ENCODE measurements at places on chromosomes 7 and 10.

- DNase-seq = no peak
Observed at GRCh38 chr10:101351017-101351416, 2.9 kb upstream of the BTRC start.

DNA sequence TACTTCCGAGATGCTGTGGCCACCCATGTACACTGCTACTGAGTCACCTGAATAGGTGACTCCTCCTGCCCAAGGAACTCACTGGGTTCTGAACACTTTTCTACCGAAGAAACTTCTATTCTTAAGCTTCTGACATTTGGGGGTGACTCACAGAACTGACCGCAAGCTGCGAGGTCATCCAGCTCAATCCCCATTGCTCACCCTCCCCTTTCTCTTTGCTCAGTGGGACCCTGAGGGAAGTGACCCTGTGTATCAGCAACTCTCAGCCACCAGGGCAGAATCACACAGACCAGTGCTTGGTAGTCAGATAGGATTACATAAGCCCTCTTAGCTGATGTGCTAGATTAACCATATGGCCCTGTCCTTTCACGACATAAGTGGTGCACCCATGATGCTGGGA is 46.3 kb downstream of the INSYN2A start:
- no peak for DNase-seq

GRCh38 chr7:40673285-40673684 is 538.5 kb downstream of the SUGCT start:
- no peak for DNase-seq

GRCh38 chr10:132989476-132990415 is 47.4 kb upstream of the CFAP46 start:
- DNase-seq = no peak

DNA sequence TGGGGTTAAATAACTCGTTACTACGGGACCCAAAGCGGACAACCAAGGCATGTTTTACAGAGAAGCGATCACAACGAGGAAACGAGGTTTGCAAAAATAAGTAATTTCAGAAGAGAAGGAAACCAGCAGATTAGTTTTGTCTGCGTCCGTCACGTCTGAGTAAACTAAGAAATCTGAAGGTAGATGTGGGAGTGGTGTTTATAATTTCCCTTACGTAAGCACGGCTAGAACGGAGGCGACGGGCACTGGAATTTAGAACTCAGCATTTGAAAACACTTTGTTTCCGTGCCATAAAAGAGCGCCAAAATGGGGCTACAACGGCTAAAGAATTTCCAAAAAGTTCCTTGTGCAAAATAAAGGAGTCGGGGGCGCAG is 718 bp upstream of the UMAD1 start:
- peak; percentile 50 for DNase-seq

GRCh38 chr7:139453673-139454321 is 29.7 kb downstream of the KLRG2 start:
- no peak for DNase-seq

DNA sequence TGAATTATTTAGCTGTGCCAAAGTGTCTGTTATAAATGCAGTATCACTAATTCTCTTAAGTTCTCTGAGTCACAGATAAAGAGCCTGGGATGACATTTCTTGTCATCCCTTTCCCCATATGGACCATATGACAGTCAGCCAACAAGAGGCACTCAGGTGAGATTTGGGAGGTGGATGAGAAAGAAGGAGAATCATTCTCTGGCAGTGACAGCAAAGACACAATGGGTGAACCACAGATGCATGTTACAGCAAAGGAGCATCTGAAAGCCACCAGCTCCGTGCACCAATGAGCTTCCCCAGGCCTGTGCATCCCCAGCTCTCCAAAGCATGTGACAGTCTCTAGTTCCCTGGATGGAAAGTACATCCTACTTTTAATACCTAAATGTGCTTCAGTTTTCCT is 10.8 kb downstream of the GIMAP6 start:
- no peak for DNase-seq

DNA sequence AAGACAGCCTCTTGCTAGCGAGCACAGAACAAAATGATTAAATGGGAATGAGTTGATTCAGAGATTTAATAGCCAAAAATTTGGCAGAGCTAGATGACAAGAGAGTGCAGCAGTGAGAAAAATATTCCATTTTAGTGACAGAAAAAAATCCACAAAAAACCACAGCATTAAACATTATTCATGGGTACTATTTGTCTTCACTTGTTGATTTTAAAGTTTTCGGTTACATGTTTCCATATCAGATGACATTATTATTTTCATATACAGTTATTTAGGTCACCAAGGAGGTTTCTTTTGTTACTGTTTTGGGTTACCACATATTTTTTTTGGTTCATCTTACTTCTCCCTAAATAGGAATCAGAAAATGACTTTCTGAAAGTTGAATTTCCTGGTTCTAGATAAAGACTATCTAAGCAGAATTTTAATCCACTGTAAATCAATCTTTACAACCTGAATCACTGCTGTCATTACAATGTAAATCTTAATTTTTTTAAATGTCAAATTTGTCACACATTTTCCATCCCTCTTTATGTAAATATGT is 87.9 kb downstream of the SVIL start:
- no peak for DNase-seq

- no peak for DNase-seq
Observed at GRCh38 chr10:108905171-108905570, 1018.1 kb downstream of the XPNPEP1 start.

GRCh38 chr7:2487586-2488271 is 11.5 kb upstream of the GRIFIN start:
- DNase-seq = no peak

DNA sequence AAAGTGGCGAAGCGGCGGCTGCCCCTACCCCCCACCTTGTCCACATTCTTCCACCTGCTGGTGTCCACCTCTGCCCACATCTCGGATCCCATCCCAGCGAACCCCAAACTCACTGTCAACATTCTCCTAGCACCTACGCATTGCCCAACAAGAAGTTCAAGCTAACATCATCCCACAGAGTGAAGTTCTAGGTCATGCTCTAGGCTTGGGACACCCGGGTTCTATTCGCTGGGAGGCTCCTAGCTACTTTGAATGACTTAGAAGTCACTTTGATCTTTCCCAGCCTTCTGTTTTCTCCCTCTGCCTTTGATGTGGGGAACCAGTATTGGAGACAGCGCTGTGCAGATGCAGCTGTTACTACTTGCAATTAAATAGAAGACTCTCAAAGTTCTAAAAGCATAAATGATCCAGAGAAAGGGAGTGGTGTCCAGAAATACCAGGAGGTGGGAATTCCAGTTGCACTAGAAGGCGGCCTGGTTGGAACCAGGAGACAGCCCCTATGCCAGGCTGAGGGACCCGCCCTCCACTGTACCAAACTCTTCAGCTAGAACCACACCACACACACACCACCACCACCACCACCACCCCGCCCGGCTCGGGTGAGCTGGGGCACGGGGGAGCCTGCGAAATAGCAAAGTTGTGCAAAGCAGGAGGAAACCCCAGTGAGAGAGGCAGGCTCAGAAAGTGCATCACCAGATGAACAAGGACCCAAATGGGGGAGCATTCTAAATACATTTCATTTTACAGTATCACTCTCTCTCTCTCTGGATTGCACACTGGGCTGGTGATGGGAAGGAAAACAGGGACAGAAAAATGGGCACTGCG is 5.5 kb upstream of the VGF start:
- no peak for DNase-seq

GRCh38 chr7:103664577-103664976 is 218.6 kb upstream of the SLC26A5 start:
- no peak for DNase-seq

Data from stimulated activated CD8-positive, alpha-beta memory T cell treated with anti-CD3 and anti-CD28 coated beads, Interleukin-12 subunit alpha, Interleukin-12 subunit beta, amount 100 ng/mL, for 1 hour (primary cell).